ENCODE measurements at places on chromosomes 7 and 10. TPM values are rescaled to one million over a fixed set of nuclear protein-coding genes. Genes with fewer than 3 reads are reported as not detected.
A peak's percentile ranks its signal among the peaks of the same experiment; 100 is the strongest.

MKX gene
- polyA plus RNA-seq, result 0.64 TPM

LIPK gene
- not detected for polyA plus RNA-seq

- no peaks in the 10 kb centered on the region for H3K36me3 ChIP-seq
- no peak for DNase-seq
- no peak overlapping the region for H3K4me3 ChIP-seq
- H3K27ac ChIP-seq, result no peak overlapping the region
- H3K4me1 ChIP-seq, result peaks cover 9% of the 10 kb centered on the region
These were observed 90.3 kb downstream of the BTRC start for GRCh38 chr10:101444058-101444898.

DNA sequence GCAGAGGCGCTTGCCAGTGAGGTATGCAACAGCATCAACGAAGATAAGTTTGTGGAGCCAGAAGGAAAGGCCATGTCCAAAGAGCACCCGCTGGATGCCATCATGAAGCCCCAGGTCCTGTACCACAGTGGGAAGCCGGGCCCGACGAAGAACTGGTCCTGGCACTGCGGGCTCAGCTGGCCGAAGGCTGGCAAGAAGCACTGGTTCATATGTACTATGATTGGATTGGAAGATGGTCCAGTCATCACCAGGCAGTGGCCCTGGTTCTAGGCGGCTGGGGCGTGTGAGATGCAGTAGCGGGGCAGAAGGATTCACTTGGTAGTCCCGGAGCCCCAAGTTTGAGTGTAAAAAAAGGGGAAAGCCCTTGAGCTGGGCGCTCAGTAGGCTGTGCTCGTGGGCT is 3.9 kb downstream of the NDST2 start:
- peaks cover 62% of the 10 kb centered on the region for H3K36me3 ChIP-seq
- H3K4me1 ChIP-seq, result peaks cover 16% of the 10 kb centered on the region
- H3K27me3 ChIP-seq, result no peaks in the 10 kb centered on the region
- H3K4me3 ChIP-seq, result no peak overlapping the region

SPDYE11 gene
- not detected for polyA plus RNA-seq

DNA sequence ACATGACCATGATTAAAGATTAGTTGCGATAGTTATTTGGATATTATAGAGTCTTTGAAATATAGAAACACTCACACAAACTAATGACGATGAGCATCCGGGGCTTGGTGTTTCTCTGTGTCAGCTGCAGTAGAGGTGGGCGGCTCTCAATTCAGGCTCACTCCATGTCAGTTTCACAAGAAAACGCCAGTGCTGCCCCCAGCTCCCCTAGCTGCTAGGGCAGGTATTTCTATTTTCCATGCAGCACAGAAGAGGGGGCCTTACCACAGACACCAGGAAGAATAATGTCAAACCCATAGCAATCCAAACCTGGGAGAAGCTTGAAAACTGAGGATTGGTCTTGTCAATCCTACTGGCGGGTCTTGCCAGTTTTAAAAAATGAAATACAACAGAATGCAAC is 197.1 kb downstream of the PHTF2 start:
- no peaks in the 10 kb centered on the region for H3K4me1 ChIP-seq
- no peak for DNase-seq
- no peaks in the 10 kb centered on the region for H3K27me3 ChIP-seq
- H3K36me3 ChIP-seq, result no peaks in the 10 kb centered on the region
- H3K4me3 ChIP-seq, result no peak overlapping the region
- H3K27ac ChIP-seq, result no peak overlapping the region

DNA sequence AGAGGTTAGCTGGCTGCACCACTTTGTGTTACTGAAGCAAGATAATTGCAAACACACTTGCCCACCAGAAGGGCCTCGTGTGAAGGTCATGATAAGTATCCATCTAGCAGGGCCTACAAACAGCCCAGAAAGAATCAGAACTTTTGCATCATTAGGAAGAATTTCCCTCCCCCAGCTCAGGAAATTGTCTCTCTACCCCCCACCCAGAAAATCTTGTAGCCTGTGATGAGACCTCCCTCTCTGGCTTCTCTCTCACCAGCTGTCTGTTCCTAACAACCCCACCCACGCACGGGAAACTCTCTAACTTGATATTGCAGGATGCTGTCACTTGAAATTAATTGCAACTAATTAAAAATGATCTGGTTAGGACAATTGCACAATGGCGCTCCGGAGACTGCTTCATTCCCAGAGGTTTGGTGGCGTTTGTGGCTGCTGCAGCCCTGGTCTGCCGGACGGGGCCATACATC is 34.5 kb downstream of the ZNF503 start:
- H3K36me3 ChIP-seq, result no peaks in the 10 kb centered on the region
- no peak overlapping the region for H3K27ac ChIP-seq
- no peaks in the 10 kb centered on the region for H3K4me1 ChIP-seq
- H3K4me3 ChIP-seq, result no peak overlapping the region
- H3K27me3 ChIP-seq, result no peaks in the 10 kb centered on the region

DNA sequence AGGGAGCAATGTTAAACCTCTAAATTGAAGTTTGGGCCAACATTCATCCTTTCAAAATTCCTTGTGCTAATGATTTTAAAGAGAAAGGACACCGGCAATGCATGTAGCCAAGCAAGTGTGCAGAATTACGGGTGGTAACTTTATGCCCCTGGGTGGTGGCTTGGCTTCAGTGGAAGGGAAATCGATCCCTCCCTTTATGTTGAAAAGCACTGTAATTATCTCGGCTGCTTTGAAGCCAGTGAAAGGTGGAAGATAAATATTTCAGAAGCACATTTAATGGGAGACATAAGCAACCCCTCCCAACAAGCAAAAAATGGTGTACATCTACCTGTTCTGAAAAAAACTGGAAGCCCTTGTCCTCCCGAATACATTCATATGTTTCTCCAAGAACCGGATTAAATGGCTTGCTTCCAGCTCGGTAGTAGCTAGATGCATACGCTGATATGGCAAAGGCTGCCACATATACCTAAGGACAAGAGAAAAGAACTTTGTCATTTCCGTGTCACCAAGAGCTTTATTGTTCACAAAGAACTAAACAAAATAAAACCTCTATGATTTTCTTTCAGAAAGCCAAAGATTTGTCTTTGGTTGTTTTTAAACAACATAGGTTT is 73.3 kb upstream of the GSDME start:
- H3K4me1 ChIP-seq, result no peaks in the 10 kb centered on the region
- H3K4me3 ChIP-seq, result no peak overlapping the region
- no peak overlapping the region for H3K27ac ChIP-seq

- no peaks in the 10 kb centered on the region for H3K4me1 ChIP-seq
- no peak for DNase-seq
- no peaks in the 10 kb centered on the region for H3K36me3 ChIP-seq
- H3K4me3 ChIP-seq, result no peak overlapping the region
- no peaks in the 10 kb centered on the region for H3K27me3 ChIP-seq
These were observed 66.7 kb upstream of the SORCS3 start for GRCh38 chr10:104574427-104574826.

DNA sequence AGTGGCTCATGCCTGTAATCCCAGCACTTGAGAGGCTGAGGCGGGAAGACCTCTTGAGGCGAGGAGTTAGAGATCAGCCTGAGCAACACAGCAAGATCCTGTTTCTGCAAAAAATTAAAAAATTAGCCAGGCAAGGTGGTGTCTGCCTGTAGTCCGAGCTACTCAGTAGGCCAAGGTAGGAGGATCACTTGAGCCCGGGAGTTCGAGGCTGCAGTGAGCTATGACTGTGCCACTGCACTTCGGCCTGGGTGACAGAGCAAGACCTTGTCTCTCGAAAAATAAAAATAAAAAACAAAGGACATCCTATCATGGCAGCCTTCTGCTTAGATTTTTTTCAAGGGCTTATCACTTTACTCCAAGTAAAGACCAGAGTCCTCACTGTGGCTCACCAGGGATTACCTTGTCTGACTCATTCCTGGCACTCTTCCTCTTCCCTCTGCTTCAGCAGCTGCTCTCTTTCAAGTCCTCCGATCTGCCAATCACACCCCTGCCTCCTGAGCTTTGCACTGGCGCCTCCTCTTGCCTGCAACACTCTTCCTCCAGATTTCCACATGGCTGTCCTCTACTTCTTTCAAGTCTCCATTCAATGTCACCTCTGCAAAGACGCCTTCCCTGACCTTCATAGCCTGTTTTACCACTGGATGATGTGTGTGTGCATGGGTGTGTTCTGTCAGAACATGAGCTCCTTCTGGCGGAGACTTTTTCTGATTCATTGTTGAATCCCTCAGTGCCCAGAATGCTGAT is 7.7 kb downstream of the PRTFDC1 start:
- no peaks in the 10 kb centered on the region for H3K27me3 ChIP-seq
- DNase-seq, result peak; percentile 89
- H3K36me3 ChIP-seq, result no peaks in the 10 kb centered on the region
- peaks cover 20% of the 10 kb centered on the region for H3K4me1 ChIP-seq

GRCh38 chr7:138023618-138024342 is 21.9 kb upstream of the CREB3L2 start:
- H3K36me3 ChIP-seq, result no peaks in the 10 kb centered on the region
- no peaks in the 10 kb centered on the region for H3K27me3 ChIP-seq
- no peak overlapping the region for H3K27ac ChIP-seq
- no peaks in the 10 kb centered on the region for H3K4me1 ChIP-seq
- H3K4me3 ChIP-seq, result no peak overlapping the region

ADGRA1 gene
- 4.5 TPM for polyA plus RNA-seq

LRIT1 gene
- not detected for polyA plus RNA-seq

MSMB gene
- not detected for polyA plus RNA-seq

AKR1C4 gene
- not detected for polyA plus RNA-seq

- peak; percentile 54 for DNase-seq
- H3K36me3 ChIP-seq, result no peaks in the 10 kb centered on the region
- peaks cover 34% of the 10 kb centered on the region for H3K4me1 ChIP-seq
- no peak overlapping the region for H3K27ac ChIP-seq
These were observed 38.5 kb downstream of the MLLT10 start for GRCh38 chr10:21572578-21572977.

DNA sequence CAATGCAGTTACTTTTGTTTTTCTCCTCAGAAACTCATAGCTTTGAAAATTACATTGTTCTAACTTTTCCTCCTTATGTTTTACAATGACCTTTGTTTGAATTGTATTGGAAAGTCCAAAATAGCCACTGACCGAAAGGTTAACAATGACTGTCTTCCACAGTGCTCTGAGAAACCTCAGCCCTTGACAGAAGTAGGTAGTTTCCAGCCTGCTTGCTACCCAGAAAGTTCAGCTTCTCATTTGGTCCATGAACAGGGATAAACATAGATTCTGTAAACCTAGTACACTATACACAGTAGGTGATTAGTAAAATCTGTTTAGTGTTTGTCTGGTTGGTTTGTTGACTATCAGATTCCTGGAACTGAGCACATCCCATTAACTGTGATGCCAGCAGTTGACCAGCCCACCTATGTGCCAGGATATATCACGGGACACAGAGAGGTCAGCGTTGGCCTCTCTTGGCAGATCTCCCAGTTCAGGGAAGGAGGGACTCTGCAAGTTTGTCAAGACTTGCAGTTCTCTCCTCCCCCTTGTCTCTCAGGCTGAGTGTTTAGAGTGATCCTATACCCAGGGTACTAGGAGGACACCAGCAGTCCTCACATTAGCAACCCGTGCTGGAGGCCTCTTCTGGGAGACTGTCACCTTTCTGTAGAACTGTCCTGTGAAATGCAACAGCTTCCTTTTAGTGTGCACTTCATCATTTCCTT is 297.6 kb downstream of the ARHGAP12 start:
- no peak overlapping the region for H3K27ac ChIP-seq
- peaks cover 6% of the 10 kb centered on the region for H3K4me1 ChIP-seq
- H3K36me3 ChIP-seq, result no peaks in the 10 kb centered on the region
- H3K27me3 ChIP-seq, result no peaks in the 10 kb centered on the region
- no peak overlapping the region for H3K4me3 ChIP-seq

- H3K4me1 ChIP-seq, result no peaks in the 10 kb centered on the region
- no peak overlapping the region for H3K4me3 ChIP-seq
- H3K36me3 ChIP-seq, result no peaks in the 10 kb centered on the region
- no peak overlapping the region for H3K27ac ChIP-seq
These were observed 22.3 kb downstream of the CALML5 start for GRCh38 chr10:5476918-5477525.

CNPY4 gene
- 16.5 TPM for polyA plus RNA-seq

- H3K27ac ChIP-seq, result no peak overlapping the region
- H3K36me3 ChIP-seq, result peaks cover 44% of the 10 kb centered on the region
- peaks cover 42% of the 10 kb centered on the region for H3K4me1 ChIP-seq
- DNase-seq, result no peak
These were observed 87.9 kb downstream of the KMT2E start for GRCh38 chr7:105101864-105102263.

PRPS1L1 gene
- polyA plus RNA-seq, result not detected

GRCh38 chr7:1121886-1122831 is 34.2 kb downstream of the GPER1 start:
- no peak overlapping the region for H3K4me3 ChIP-seq
- no peaks in the 10 kb centered on the region for H3K36me3 ChIP-seq
- peak; percentile 10 for DNase-seq
- peaks cover 14% of the 10 kb centered on the region for H3K4me1 ChIP-seq
- no peak overlapping the region for H3K27ac ChIP-seq

WDR86 gene
- 7.5 TPM for polyA plus RNA-seq

TUBB8 gene
- 0.10 TPM for polyA plus RNA-seq

DNA sequence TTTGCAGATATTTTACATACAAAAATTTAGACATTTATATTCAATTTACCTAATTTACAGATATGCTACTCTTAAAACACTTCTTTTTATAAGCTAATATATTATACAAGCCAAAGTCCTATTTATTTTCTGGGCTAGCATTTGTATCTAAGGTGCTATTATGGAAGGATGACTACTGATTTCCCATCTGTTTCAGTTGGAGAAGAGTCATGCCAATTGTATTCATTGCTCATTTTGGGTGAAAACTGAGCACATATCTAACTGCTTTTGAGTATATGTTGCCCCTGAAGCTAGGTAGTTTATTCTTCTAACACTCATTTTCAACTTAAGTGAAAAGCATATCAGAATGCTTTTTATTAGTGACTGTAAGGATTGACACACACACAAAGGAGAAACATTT is 172.9 kb downstream of the CDK14 start:
- H3K4me1 ChIP-seq, result no peaks in the 10 kb centered on the region
- H3K4me3 ChIP-seq, result no peak overlapping the region
- no peaks in the 10 kb centered on the region for H3K27me3 ChIP-seq

GRCh38 chr10:44925224-44925623 is 14.1 kb downstream of the TMEM72 start:
- H3K36me3 ChIP-seq, result no peaks in the 10 kb centered on the region
- no peak overlapping the region for H3K4me3 ChIP-seq
- no peaks in the 10 kb centered on the region for H3K27me3 ChIP-seq
- peaks cover 5% of the 10 kb centered on the region for H3K4me1 ChIP-seq

Data from adrenal gland (tissue), 19 donors.